ENCODE measurements at places on chromosomes 6 and 20.

GRCh38 chr6:33843131-33844121 is 39.6 kb upstream of the MLN start:
- DNase-seq, result no peak

DNA sequence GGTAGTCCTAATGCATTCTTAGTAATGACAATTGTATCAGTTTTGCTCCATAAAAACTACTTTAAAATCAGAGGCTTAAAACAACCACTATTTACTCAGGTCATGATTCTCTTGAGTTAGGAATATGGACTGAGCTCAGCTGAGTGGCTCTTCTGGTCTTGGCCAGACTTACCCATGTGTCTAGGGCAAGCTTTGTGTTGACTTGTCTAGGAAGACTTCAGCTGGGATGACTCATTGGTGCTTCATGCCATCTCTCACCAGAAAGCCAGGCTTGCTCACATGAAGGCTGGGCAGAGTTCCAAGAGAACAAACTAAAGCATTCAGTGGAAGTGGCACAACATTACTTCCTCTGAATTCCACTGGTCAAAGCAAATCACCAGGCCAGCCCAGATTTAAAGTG is 155.3 kb downstream of the DHX35 start:
- DNase-seq, result peak; percentile 26

GRCh38 chr6:41955412-41955811 is 13.8 kb upstream of the CCND3 start:
- DNase-seq, result no peak

- DNase-seq, result no peak
These were observed 119.4 kb downstream of the RFPL4B start for GRCh38 chr6:112466373-112467151.

DNA sequence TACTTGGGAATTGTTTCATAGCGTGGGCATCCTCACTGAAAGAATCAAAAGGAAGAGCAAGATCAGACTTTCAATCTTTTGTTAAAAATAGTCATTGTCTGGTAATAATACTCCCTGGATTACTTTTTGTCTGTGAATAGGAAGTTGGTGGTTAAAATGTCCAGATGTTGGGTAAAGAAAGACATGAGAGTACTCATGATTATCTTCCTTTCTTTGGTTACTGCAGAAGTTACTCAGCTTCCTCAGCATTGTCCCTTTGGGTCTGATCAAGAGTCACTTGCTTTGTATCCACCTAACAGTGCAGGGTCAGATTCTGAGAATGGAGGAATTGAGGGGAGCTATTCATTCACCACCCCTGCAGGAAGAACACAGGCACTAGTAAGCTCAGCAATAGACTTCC is 54.6 kb downstream of the RIN2 start:
- no peak for DNase-seq

GRCh38 chr6:123712831-123713230 is 76.1 kb upstream of the TRDN start:
- DNase-seq, result no peak

- DNase-seq, result no peak
These were observed 121.1 kb downstream of the CDC5L start for GRCh38 chr6:44508646-44509045.

- peak; percentile 78 for DNase-seq
These were observed 18.9 kb downstream of the NEDD9 start for GRCh38 chr6:11213422-11214021.

- DNase-seq, result peak; percentile 80
These were observed 5.7 kb upstream of the DDX43 start for GRCh38 chr6:73388800-73389512.

DNA sequence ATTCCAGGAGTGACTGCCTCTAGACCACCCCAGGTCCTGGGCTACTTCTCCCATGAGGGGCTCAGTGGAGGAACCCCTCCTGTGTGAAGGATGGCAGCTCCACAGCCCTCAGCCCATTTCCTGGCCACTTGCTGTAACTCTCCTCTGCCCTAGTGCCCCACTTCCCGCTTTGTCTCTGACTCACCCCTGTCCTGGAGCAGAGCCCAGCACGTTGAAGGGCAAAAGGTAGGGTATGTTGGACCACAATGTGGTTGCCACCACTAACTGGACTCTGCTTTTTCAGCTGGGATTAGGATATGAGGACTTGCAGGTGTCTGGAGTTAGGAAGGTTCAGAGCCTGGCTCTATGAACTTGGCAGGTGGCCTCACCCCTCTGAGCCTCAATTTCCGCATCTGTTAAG is 2.4 kb downstream of the MYBL2 start:
- DNase-seq, result no peak

DNA sequence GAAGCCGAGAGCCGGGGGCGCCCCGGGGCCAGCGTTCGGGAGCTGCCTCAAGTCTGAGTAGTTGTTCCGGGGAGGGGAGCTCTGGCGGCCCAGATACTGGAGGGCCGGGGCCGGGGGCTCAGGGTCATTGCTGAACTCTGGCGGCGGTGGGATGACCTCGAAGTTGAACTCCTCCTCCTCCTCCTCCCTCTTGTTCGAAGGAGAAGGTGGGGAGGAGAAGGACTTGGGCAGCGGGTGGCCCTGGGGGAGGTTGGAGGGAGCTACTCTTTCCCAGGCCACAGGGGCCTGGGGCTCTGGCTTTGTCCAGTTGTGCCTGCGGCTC is 37.7 kb downstream of the C6orf132 start:
- DNase-seq, result no peak

DNA sequence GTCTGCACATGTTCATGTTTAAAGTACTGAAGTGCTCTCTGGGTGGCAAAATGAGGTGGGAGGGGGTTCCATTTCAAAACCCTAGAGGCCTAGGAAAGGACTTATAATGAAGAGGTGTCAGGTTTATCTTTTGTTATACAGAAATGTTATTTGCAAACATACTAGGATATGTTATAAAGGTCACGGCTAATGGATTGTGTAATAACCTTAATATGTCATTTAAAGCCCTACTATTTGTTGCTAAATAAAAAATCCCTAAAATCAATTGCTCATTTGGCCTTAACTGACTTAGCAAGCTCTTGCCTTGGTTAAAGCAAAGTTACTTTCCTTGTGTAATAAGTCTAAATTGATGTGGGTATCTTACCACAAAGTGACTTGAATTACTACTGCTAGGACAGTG is 8.8 kb downstream of the NKX2-4 start:
- no peak for DNase-seq

- DNase-seq, result no peak
These were observed 36.8 kb downstream of the BCAS4 start for GRCh38 chr20:50831622-50832021.

DNA sequence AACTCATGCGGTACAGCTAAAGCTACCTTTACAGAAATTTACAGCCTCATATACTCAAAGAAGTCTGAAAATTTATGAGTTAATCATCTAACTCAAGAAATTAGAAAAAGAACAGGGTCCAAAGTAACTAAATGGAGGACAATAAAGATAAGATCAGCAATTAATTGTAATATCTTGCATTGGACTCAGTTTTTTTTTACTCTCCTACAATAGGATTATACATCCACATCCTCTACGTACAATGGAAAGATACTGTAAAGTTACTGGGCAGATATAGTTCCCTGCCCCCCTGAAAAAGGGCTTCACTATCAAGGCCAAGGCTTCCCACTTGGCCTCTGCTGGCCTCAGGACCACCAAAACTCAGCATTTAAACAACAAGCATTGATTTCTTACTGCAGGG is 31.5 kb upstream of the MOCS1 start:
- DNase-seq, result no peak

DNA sequence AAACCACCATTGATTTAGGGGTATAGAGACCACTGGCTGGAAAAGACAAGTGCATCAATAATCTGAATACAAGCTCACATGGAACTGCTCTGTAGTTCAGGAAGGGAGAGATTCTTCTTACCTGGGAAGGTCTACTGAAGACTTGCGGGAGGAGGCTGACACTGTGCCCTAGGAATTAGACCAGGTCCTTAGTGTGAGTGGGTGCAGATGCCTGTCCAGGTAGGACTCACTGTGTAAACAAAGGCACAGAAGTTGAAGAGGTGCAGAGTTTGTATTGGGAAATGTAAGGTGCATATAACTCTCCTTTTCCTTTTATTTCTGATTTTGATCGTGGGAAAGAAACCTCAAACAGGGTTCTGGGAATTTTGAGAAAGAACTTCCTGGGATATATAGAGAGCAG is 66.8 kb downstream of the DAAM2 start:
- DNase-seq, result no peak

DNA sequence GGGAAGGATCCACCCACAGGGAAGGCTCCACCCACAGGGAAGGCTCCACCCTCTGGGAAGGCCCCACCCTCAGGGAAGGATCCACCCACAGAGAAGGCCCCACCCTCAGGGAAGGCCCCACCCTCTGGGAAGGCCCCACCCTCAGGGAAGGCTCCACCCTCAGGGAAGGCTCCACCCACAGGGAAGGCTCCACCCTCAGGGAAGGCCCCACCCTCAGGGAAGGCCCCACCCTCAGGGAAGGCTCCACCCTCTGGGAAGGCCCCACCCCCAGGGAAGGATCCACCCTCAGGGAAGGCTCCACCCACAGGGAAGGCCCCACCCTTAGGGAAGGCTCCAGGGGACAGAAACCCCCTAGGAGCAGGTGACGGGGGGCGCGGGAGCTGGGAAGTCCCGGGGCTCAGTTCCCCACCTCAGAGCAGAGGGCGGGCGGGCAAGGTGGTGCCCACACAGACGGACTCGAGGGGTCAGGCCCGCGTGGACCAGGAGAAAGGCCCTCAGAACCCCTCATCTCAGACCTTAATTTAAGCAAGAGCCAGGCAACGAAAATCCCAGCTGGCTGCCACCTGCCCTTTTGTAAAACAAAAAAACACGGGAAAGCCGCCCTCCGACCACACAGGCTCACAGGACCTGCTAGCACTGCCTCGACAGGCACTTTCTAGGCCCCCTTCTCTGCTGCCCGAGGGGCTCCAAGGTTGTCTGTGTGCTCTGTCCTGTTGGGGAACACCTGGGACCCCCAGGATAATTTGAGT is 39.7 kb downstream of the KCNQ2 start:
- DNase-seq, result no peak

DNA sequence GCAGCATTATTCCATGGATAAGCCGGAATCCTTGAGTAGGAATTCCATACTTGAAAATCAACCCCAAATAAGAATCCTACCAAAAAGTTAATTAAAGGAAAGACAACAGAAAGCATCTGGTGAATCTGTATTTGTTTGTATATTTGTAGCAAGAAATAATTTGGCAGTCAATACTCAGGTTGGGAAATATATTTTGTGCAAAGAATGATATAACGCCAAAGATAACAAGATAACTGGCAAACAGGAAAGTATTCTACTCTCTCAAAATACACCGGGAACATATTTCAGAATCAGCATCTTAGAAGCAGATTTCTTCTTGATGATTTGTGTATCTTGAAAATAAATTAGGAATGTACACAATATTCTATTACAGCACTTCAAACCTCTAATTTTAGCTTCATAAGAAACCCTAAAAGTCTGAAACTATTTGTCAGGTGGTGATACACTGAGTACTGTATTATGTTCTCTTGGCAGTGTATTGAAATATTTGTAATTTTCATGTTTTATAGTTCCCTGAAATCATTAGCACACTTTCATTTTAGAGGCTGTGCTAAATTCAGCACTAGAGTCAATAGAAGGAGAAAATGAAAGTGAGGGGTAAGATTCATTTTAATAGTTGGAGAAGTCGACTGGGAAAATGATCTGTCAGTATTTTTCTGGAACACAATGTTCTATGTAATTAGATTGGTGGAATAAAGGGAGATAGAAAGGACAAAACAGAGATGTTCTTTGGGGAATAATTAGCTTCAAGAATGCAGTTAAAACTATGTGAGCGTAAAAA is 879.7 kb upstream of the GJE1 start:
- no peak for DNase-seq

- peak; percentile 56 for DNase-seq
These were observed 550 bp downstream of the PLAGL2 start for GRCh38 chr20:32206760-32207625.

DNA sequence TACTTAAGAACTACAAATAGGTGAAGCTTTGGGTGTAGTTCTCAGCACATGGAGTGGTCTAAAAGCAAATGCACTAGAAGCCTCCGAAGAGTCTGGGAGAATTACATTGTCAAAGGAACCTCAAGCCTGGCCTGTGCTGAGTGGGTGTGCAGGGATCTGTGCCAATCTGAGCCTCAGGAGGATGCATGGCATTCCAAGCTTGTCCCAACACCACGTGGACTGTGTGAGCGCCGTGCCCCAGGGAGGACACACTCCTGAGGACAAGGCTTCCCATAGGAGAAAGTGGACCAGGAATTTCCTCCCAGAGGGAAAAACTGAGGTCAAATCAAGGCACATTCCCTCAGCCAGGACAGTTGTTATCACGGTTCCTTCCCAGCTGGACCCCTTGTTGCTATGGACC is 185.8 kb downstream of the QKI start:
- DNase-seq, result no peak

GRCh38 chr20:3101737-3102574 is 17.4 kb upstream of the AVP start:
- no peak for DNase-seq

DNA sequence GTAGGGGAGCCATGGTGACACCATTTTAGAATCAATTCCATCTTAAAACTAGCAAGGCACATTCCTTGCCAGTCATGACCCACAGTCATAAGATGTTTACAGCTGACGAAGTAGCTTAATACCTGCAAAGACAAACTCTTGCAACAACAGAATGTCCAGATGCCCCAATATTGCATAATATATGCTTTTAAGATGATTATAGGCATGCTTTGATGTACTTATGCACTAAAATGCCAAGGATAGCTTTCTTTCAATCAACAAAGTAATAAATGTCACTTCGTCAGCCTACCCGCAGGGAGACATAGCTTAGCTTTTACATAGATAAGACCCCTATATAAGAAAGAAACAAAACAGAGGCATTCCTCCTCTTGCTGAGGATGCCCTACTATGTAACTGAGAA is 26.7 kb downstream of the ACSS1 start:
- no peak for DNase-seq

DNA sequence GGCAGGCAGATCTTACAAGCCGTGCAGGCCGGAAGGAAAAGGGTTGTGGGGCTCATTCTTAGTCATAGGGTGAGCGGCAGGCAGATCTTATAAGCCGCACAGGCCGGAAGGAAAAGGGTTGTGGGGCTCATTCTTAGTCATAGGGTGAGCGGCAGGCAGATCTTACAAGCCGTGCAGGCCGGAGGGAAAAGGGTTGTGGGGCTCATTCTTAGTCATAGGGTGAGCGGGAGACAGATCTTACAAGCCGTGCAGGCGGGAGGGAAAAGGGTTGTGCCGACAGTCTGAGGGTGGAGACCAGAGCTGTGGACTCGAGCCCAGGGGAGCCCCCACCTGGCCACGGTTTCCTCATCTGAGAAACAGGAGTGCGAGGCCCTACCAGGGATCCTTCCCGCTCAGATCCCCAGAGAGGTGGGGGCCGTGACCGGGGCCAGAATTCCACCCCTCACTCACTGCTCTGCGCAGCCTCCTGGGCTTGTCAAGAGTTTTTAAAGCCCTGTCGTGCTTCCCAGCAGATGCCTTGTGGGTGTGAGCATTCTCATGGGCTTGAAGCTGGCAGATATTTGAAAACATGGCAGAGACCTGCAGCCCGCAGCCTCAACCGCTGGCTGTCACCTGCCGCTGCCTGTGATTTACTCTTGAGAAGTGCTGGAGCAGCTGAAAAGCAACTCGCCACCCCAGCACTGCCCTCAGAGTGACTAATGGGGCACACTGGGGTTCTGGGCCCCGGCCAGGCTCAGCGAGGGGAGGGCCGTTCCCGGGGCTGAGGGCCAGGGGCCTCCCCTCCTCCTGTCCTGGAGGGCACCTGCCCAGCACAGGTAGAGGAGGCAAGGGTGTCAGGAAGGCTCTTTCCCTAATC is 31.9 kb downstream of the NTSR1 start:
- peak; percentile 47 for DNase-seq
